ENCODE measurements at places on chromosomes 12 and 14. TPM values are rescaled to one million over a fixed set of nuclear protein-coding genes. Genes with fewer than 3 reads are reported as not detected.

DNA sequence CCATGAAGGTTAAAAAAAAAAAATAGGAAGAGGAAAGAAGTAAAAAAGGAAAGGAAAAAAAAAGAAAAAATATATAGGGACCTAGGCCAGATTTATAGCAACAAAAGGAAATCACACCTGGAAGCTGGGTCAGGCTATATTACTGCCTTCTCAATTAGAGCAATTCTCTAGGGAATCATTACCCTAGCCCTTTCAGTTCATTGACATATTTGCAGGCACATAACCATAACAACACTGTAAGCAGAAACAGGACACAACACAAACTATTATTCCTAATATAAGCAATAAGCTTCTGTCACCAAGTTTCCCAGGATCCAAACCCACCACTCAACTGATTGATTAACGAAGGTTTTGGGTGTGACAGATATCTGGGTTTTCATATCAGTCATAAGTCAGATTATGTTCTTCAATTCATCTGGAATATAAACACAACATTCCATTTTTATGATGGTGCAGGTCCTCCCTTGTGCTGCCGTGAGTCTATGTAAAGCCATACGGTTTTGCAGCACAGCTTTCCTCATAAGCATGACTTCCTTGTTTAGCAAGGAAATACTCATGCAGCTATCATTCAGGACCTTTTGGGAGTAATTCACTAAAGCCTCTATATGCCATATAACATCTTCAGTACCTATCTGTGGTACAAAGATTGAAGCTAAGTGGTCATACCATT, 4.2 kb downstream of the PCNX4 start:
- DNase-seq = no peak

- no peak for DNase-seq
Measured at GRCh38 chr14:93753647-93754046, 34.6 kb downstream of the PRIMA1 start.

DNA sequence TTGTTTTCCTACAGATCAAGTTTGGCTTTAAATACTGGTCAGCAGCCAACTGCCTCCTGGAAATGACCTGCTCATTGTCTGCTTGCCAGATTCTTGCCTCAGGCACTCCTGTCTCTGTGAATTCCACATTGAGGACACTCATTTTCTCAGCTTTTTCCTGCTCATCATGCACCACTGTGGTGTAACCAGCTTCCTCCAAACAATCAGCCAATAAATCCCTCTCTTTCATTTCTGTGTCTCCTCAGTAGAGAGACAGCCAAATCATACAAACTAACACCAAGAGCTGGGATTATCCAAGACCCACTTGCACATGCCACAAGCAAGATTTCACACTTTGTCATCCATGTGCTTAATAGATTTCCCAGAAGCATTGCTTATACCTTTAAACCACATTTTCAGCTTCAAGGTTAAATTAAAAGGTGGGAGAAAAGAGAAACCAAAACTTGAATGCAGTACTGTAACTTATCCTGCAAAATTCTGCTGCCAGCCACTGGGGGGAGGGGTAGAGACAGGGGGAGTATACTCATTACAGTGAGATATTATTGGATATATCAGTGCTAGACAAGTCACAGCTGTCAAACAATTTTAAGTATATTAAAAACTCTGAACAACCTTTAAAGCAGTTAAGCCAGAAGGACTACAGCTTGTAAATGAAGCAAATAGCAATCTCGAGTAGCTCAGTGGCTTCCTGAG, 105.0 kb downstream of the PPP2R5E start:
- peak; percentile 63 for DNase-seq

- no peak for DNase-seq
Measured at GRCh38 chr14:21558703-21559170, 21.1 kb downstream of the OR10G3 start.

The RFX4 gene
- not detected for total RNA-seq

- DNase-seq = no peak
Measured at GRCh38 chr12:40253936-40254335, 29.1 kb downstream of the LRRK2 start.

GRCh38 chr12:124665511-124665910, 98.1 kb upstream of the NCOR2 start:
- DNase-seq = no peak

The OVCH1 gene
- not detected for total RNA-seq

DNA sequence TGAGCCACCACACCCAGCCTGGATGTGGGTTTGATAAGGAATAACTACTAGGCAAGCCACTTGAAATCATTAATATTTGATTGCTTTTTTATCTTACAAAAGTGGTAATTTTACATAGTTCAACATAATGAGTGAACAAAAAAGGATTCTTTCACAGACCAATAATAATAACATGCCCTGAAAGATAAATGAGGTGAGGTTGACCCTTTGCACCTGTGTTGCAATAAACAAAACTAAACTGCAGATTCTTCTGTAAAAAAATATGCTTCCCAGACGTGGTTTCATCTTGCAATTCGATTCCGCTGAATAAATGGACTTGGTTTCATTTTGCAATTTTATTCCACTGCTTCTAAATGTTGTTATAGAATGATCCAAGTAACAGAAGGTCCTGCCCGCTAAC, 1514.9 kb upstream of the TMEM132C start:
- no peak for DNase-seq

The C1S gene
- 180 TPM for total RNA-seq

The STAT6 gene
- total RNA-seq = 209 TPM

The EFCAB11 gene
- 10.3 TPM for total RNA-seq

All from stomach (tissue), 19 donors.